ENCODE measurements at places on chromosomes 1 and 21. TPM values are rescaled to one million over a fixed set of nuclear protein-coding genes. Genes with fewer than 3 reads are reported as not detected.

The FYB2 gene
- total RNA-seq, result not detected

The MAP10 gene
- total RNA-seq, result 0.75 TPM

The CHD1L gene
- total RNA-seq, result 31.8 TPM

The BCAN gene
- total RNA-seq, result 0.08 TPM

The SLAMF6 gene
- total RNA-seq, result not detected

The TTC22 gene
- total RNA-seq, result not detected

The SH3BGR gene
- 1.1 TPM for total RNA-seq

The ARL8A gene
- total RNA-seq, result 41.1 TPM

The FCRL2 gene
- not detected for total RNA-seq

The ACBD3 gene
- 26.0 TPM for total RNA-seq

The MCOLN3 gene
- 3.6 TPM for total RNA-seq

The CSF1 gene
- 26.2 TPM for total RNA-seq

The REN gene
- not detected for total RNA-seq

The HSD3B1 gene
- not detected for total RNA-seq

The S100A7A gene
- total RNA-seq, result not detected

The FALEC gene
- total RNA-seq, result 0.39 TPM

The NUP210L gene
- total RNA-seq, result not detected

The RBBP5 gene
- 16.7 TPM for total RNA-seq

The CD5L gene
- total RNA-seq, result not detected

The RORC gene
- total RNA-seq, result not detected

The TDRD5 gene
- total RNA-seq, result not detected

The SMG7 gene
- total RNA-seq, result 43.3 TPM

The PCNX2 gene
- total RNA-seq, result 12.0 TPM

The KRTAP6-1 gene
- not detected for total RNA-seq

The TRABD2B gene
- 0.30 TPM for total RNA-seq

The S100A7 gene
- not detected for total RNA-seq

The NBPF6 gene
- not detected for total RNA-seq

The CFAP141 gene
- total RNA-seq, result not detected

The CCDC190 gene
- not detected for total RNA-seq

The TMCC2 gene
- total RNA-seq, result 2.8 TPM

Data from A549 treated with CpdA at 1 μM for 4 hours (cell line).